GM12878 (cell line): ENCODE measurements at places on chromosomes 4 and X. TPM values are rescaled to one million over a fixed set of nuclear protein-coding genes. Genes with fewer than 3 reads are reported as not detected.

EPHA5 gene
- not detected in 2 replicates for polyA plus RNA-seq

GASK1B gene
- polyA plus RNA-seq, result 0.14 and 0.15 TPM in 2 replicates

DNA sequence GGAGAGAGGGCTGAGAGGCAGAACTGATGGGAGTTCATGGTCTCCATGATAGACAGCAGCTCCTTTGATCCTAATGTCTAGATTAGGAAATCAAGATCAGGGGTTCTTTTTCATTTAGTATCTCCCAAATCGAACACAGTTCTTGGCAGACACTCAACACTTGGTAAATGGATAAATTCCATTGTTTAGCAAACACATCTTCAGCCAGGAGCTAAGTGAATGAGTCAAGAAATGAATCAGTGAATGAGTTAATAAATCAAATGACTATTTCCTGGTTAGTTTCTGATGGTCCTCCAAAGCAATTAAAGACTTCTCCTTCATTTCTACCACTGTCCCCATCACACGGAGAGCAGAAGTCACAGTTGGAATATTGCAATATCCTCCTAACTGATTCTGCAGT, 120.0 kb upstream of the SHISA3 start:
- H3K27me3 ChIP-seq, result no peaks in the 10 kb centered on the region
- H3K4me3 ChIP-seq, result no peak overlapping the region
- H3K36me3 ChIP-seq, result no peaks in the 10 kb centered on the region
- H3K27ac ChIP-seq, result no peak overlapping the region
- H3K4me1 ChIP-seq, result peaks cover 18% of the 10 kb centered on the region
- DNase-seq, result no peak

GRCh38 chr4:163194593-163194992, 27.9 kb upstream of the NAF1 start:
- no peaks in the 10 kb centered on the region for H3K4me1 ChIP-seq
- H3K36me3 ChIP-seq, result no peaks in the 10 kb centered on the region
- H3K27me3 ChIP-seq, result no peaks in the 10 kb centered on the region
- H3K4me3 ChIP-seq, result no peak overlapping the region

DNA sequence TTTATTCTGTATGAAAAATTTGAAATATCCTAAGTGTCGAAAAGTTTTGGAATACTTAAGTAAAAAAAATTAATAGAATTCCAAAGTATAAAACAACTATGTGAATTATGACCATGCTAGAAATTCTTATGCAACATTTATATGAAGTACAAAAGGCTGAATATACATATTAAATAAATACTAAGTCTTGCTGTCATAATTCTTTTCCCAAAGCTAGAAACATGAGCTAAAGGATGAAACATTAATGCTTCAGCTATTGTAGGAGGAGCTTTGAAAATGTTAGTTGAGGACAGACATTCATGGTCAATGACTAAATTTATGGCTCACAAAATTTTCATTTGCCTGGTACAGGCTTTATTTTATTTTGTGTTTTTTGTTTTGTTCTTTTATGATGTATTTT, 207.3 kb downstream of the GABRB1 start:
- H3K27me3 ChIP-seq, result no peaks in the 10 kb centered on the region
- DNase-seq, result no peak
- H3K27ac ChIP-seq, result no peak overlapping the region
- H3K4me3 ChIP-seq, result no peak overlapping the region
- no peaks in the 10 kb centered on the region for H3K36me3 ChIP-seq

- H3K4me1 ChIP-seq, result peaks cover 56% of the 10 kb centered on the region
- H3K4me3 ChIP-seq, result peak overlapping the region; percentile 29; the same call in 1 of the 2 replicates
- peak overlapping the region; percentile 61 for H3K27ac ChIP-seq
- DNase-seq, result no peak
Measured at GRCh38 chr4:38671592-38671940, 7.6 kb downstream of the KLF3 start.

- no peak overlapping the region for H3K4me3 ChIP-seq
- no peaks in the 10 kb centered on the region for H3K4me1 ChIP-seq
- no peak overlapping the region for H3K27ac ChIP-seq
- H3K36me3 ChIP-seq, result no peaks in the 10 kb centered on the region
- H3K27me3 ChIP-seq, result no peaks in the 10 kb centered on the region
Measured at GRCh38 chr4:157706155-157706554, 466.7 kb downstream of the GASK1B start.

TRPC3 gene
- polyA plus RNA-seq, result not detected in 2 replicates

DNA sequence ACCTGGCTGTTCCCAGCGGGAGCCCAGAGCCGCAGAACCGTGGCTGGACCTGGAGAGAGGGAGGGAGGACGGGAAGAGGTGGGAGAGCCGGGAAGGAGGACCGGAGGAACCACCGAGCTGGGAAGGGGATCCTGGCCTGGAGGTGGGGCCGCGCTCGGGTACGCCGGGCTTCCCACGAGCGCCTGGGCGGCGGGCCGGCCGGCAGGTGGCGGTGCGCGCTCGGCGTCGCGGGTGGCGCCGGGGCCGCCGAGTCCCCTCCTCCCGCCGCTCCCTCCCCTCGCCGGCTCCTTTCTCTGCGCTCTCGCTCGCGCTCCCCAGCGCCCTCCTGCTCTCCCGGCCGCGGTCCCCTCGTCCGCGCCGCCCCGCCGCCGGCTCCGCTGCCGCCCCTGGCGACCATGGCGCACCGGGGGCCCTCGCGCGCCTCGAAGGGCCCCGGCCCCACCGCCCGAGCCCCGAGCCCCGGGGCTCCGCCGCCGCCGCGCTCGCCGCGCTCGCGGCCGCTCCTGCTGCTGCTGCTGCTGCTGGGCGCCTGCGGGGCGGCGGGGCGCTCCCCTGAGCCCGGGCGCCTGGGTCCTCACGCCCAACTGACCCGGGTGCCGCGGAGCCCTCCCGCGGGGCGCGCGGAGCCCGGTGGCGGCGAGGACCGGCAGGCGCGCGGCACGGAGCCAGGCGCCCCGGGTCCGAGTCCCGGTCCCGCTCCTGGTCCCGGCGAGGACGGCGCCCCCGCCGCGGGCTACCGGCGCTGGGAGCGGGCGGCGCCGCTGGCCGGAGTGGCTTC, at the start of gene SORCS2:
SORCS2 (plus strand) TSS at position 287 of the 778 bp plus-strand sequence.
- H3K4me3 ChIP-seq, result no peak within 1 kb of the TSS
- peaks cover 4% of the 10 kb centered on the region; the same call in 1 of the 2 replicates for H3K27me3 ChIP-seq
- no peaks in the 10 kb centered on the region for H3K4me1 ChIP-seq
- H3K36me3 ChIP-seq, result no peaks in the 10 kb centered on the region

TMSB15A gene
- not detected in 2 replicates for polyA plus RNA-seq

DNA sequence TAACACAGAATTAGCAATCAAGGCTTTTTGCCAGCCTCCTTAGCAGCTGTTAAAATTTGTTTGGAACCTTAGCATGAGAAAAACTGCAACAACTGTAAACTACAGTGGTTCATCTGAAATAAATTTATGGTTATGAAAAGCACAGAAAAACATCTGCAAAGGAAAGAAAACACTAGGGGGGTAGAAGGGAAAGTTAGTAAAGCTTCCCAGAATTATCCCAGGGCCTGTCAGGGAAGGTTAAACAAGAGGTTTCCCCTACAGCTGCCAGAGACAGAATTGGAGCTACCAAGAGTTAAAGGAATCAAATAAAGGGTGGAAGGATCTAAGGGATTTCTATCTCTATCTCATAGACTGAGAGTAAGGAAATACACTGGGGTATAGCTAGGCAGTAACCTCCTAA, 234.7 kb upstream of the DIAPH2 start:
- H3K36me3 ChIP-seq, result no peaks in the 10 kb centered on the region
- H3K4me3 ChIP-seq, result no peak overlapping the region
- no peak overlapping the region for H3K27ac ChIP-seq
- no peak for DNase-seq

GRCh38 chrX:72019487-72019886, 108.8 kb downstream of the NHSL2 start:
- no peak overlapping the region for H3K27ac ChIP-seq
- DNase-seq, result no peak
- no peaks in the 10 kb centered on the region for H3K27me3 ChIP-seq
- no peaks in the 10 kb centered on the region for H3K36me3 ChIP-seq
- H3K4me1 ChIP-seq, result peaks cover 9% of the 10 kb centered on the region

- H3K27me3 ChIP-seq, result peaks cover 37% of the 10 kb centered on the region
- DNase-seq, result no peak
- H3K36me3 ChIP-seq, result no peaks in the 10 kb centered on the region
- H3K4me3 ChIP-seq, result no peak overlapping the region
- no peak overlapping the region for H3K27ac ChIP-seq
- no peaks in the 10 kb centered on the region for H3K4me1 ChIP-seq
Measured at GRCh38 chr4:173522951-173523395, 7.1 kb downstream of the HAND2 start.

HSFX1 gene
- polyA plus RNA-seq, result 0.09 and 0.11 TPM in 2 replicates

- H3K36me3 ChIP-seq, result no peaks in the 10 kb centered on the region
- peaks cover 8% of the 10 kb centered on the region for H3K27me3 ChIP-seq
- no peak overlapping the region for H3K4me3 ChIP-seq
- DNase-seq, result no peak
- no peaks in the 10 kb centered on the region for H3K4me1 ChIP-seq
- H3K27ac ChIP-seq, result no peak overlapping the region
Measured at GRCh38 chr4:41751449-41752061, 3.0 kb upstream of the PHOX2B start.

CDKL2 gene
- polyA plus RNA-seq, result 0.17 and 0.24 TPM in 2 replicates

PPP1R2C gene
- not detected in 2 replicates for polyA plus RNA-seq

GRCh38 chr4:169241464-169241863, 29.3 kb downstream of the SH3RF1 start:
- no peak overlapping the region for H3K27ac ChIP-seq
- DNase-seq, result no peak
- H3K27me3 ChIP-seq, result no peaks in the 10 kb centered on the region
- no peaks in the 10 kb centered on the region; the same call in 1 of the 2 replicates for H3K4me1 ChIP-seq

CPEB2 gene
- 1.8 and 2.3 TPM in 2 replicates for polyA plus RNA-seq

- no peaks in the 10 kb centered on the region for H3K36me3 ChIP-seq
- H3K4me3 ChIP-seq, result no peak overlapping the region
- no peak overlapping the region for H3K27ac ChIP-seq
- no peaks in the 10 kb centered on the region for H3K4me1 ChIP-seq
- no peaks in the 10 kb centered on the region for H3K27me3 ChIP-seq
- DNase-seq, result no peak
Measured at GRCh38 chr4:98470366-98470765, 188.0 kb downstream of the TSPAN5 start.

TASL gene
- polyA plus RNA-seq, result 17.3 and 18.4 TPM in 2 replicates

GRCh38 chr4:85600501-85600900, 125.6 kb downstream of the ARHGAP24 start:
- H3K27me3 ChIP-seq, result no peaks in the 10 kb centered on the region
- H3K36me3 ChIP-seq, result no peaks in the 10 kb centered on the region
- H3K27ac ChIP-seq, result no peak overlapping the region
- H3K4me3 ChIP-seq, result no peak overlapping the region

DNA sequence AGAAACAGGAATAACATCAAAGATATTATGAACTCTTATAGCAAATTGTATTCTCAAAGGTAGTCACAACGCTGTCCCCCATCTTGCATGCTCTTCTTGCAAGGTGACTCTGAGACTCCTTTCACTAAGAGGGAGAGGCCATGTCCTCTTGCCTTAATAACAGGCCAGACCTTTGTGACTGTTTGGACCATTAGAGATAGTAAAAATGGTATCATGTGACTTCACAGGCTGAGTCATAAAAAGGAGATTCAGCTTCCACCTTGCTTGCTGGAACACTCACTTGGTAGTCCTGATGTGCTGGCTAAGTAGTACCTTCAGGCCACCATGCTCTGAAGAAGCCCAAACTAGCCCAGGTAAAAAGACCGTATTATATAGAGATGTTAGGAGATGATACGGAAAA, 143.8 kb downstream of the FBXW7 start:
- no peaks in the 10 kb centered on the region for H3K27me3 ChIP-seq
- no peaks in the 10 kb centered on the region for H3K4me1 ChIP-seq
- no peak overlapping the region for H3K4me3 ChIP-seq
- H3K36me3 ChIP-seq, result peaks cover 4% of the 10 kb centered on the region; the same call in 1 of the 2 replicates

FAM120C gene
- polyA plus RNA-seq, result 5.8 and 5.9 TPM in 2 replicates

GRCh38 chr4:141571362-141571761, 65.0 kb upstream of the IL15 start:
- no peak for DNase-seq
- no peaks in the 10 kb centered on the region for H3K36me3 ChIP-seq
- H3K4me3 ChIP-seq, result no peak overlapping the region
- no peak overlapping the region for H3K27ac ChIP-seq

- peaks cover 6% of the 10 kb centered on the region for H3K4me1 ChIP-seq
- H3K27ac ChIP-seq, result no peak overlapping the region
- no peak for DNase-seq
- no peaks in the 10 kb centered on the region for H3K27me3 ChIP-seq
- no peaks in the 10 kb centered on the region; the same call in 1 of the 2 replicates for H3K36me3 ChIP-seq
- no peak overlapping the region for H3K4me3 ChIP-seq
Measured at GRCh38 chr4:48746608-48747362, 33.3 kb downstream of the FRYL start.

SPATA18 gene
- 3.6 and 4.2 TPM in 2 replicates for polyA plus RNA-seq

MND1 gene
- 49.2 and 58.1 TPM in 2 replicates for polyA plus RNA-seq

GRCh38 chrX:49226946-49227345, 6.2 kb downstream of the CACNA1F start:
- H3K27ac ChIP-seq, result no peak overlapping the region
- H3K4me1 ChIP-seq, result no peaks in the 10 kb centered on the region
- no peak for DNase-seq
- H3K27me3 ChIP-seq, result no peaks in the 10 kb centered on the region
- H3K36me3 ChIP-seq, result no peaks in the 10 kb centered on the region

DNA sequence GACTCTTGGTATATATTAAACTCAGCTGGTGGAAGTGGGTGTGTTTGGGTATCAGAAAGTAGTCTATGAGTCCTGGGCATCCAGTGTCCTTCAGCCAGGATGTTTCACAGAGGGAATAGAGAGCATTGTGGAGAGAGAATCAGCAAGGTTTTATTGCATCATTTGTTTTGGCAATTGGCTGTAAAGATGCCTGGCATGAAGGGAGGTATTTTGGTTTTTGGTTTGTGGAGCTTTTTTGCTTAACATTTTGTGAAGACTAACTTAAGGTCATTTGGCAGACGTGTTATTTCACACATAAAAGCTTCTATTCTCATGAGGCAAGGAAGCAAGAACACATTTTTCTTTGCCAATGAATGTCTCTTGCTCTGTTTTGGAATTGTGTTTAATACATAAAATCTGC, 71.1 kb downstream of the DCLK2 start:
- no peak for DNase-seq
- H3K4me1 ChIP-seq, result no peaks in the 10 kb centered on the region
- no peaks in the 10 kb centered on the region for H3K36me3 ChIP-seq
- H3K27ac ChIP-seq, result no peak overlapping the region
- H3K27me3 ChIP-seq, result no peaks in the 10 kb centered on the region; the same call in 1 of the 2 replicates

SLIT2 gene
- polyA plus RNA-seq, result 0.01 TPM in 1 of 2 replicates, not detected in the other

KIT gene
- not detected in 2 replicates for polyA plus RNA-seq

GRCh38 chr4:123234955-123235354, 161.6 kb upstream of the SPRY1 start:
- no peak overlapping the region for H3K4me3 ChIP-seq
- H3K27me3 ChIP-seq, result no peaks in the 10 kb centered on the region
- no peak for DNase-seq
- no peak overlapping the region for H3K27ac ChIP-seq
- H3K4me1 ChIP-seq, result no peaks in the 10 kb centered on the region

PCDH19 gene
- not detected in 2 replicates for polyA plus RNA-seq

GRCh38 chr4:646460-646859, 21.1 kb downstream of the PDE6B start:
- H3K27me3 ChIP-seq, result no peaks in the 10 kb centered on the region
- H3K4me1 ChIP-seq, result no peaks in the 10 kb centered on the region
- no peak for DNase-seq
- H3K4me3 ChIP-seq, result no peak overlapping the region
- no peaks in the 10 kb centered on the region for H3K36me3 ChIP-seq

- no peak for DNase-seq
- H3K4me3 ChIP-seq, result no peak overlapping the region
- no peaks in the 10 kb centered on the region for H3K36me3 ChIP-seq
- H3K4me1 ChIP-seq, result no peaks in the 10 kb centered on the region
- no peak overlapping the region for H3K27ac ChIP-seq
- H3K27me3 ChIP-seq, result no peaks in the 10 kb centered on the region
Measured at GRCh38 chr4:174012135-174012885, 271.2 kb downstream of the FBXO8 start.

NPY2R gene
- polyA plus RNA-seq, result not detected in 2 replicates

GRCh38 chrX:47587091-47587891, 5.1 kb downstream of the TIMP1 start:
- H3K27me3 ChIP-seq, result no peaks in the 10 kb centered on the region
- no peaks in the 10 kb centered on the region for H3K36me3 ChIP-seq
- no peaks in the 10 kb centered on the region for H3K4me1 ChIP-seq
- H3K4me3 ChIP-seq, result no peak overlapping the region

TLR2 gene
- polyA plus RNA-seq, result not detected in 2 replicates
